Stimulated activated naive CD8-positive, alpha-beta T cell treated with anti-CD3 and anti-CD28 coated beads, Interleukin-15, Interleukin-2, amounts not matched to agents 100 U/mL and 50 U/mL, for 24 hours (primary cell): ENCODE measurements at places on chromosomes 2 and 18.

DNA sequence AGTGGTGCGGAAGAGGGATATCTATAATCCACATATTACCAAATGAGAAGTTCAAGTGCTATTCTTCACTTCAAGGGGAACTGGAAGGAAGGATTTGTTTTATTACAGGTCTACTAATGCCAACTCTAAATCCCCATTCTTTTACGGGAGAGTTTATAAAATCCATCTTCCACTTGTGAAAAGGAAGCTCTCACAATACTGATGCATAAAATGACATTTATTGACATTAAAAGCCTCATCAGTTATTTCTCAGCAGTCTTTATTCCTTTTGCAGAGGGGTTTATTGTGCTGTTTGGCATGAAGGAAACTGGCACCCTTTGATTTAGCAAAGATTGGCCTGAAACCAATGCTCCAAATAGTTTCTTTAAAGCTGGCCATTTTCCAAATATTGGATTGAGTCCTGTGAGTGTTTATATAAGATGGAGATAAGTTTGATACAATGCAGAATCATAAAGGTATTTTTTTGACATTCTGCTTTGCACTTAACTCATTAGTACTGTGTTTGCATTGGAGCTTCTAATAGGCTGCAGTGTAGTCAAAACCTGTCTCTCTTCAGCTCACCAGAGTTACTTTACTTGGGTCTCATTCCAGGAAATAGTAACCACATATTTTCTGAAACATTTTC lies 26.6 kb downstream of the LRP1B start:
- no peak for DNase-seq

GRCh38 chr2:38220164-38220563 lies 144.2 kb upstream of the CYP1B1 start:
- DNase-seq, result no peak

DNA sequence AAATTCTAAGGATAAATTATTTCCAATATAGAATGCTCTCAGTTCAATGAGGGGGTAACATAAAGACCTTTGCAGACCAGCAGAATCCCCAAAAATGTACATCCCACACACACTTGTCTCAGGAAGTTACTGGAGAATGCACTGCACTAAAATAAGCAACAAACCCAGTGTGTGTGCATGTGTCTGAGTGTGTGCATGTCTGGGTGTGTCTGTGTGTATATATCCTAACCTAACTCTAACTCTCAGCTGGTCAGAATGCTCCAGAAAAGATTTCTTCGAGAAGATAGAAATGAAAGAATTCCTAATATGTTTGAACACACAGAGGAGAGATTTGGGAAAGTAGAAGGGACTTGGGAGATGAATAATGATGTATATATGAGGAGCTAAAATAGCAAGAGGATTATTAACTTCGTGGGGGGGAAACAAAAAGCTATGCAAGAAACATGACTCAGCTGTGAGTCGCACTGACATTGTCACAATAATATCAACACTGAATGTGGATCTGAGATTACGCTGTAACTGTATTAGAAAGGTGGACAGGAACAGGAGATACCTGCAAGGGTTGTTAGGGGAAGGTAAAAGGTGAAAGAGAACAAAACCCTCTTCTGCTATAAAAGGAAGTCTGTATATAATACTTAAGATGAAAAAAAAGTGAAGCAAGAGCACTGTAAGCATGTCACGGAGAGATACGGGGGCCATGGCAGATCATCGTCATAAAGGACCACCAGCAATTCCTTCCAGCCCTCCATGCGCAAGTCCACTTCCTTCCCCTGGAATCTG lies 11.1 kb downstream of the COLEC12 start:
- no peak for DNase-seq

GRCh38 chr18:48428475-48429177 lies 19.4 kb upstream of the ZBTB7C start:
- DNase-seq, result no peak

DNA sequence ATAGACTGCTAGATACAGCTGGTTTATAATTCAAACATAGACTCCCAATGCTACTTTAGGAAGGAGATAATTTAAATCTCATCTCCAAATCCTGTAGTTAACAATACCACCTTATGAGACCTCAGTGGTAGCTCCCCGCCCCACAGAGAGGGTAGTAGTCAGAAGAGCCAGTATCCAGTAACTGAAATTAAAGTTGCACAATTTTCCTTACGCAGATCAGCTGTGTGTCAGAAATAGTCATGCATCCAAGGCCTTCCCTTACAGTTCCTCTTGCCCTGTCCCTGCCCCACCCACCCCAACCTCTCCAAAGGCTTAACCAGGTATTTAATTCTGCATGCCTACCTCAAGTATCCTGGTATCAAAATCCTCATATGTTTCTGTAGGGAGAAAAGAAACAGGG lies 15.5 kb downstream of the MRPS5 start:
- DNase-seq, result no peak

DNA sequence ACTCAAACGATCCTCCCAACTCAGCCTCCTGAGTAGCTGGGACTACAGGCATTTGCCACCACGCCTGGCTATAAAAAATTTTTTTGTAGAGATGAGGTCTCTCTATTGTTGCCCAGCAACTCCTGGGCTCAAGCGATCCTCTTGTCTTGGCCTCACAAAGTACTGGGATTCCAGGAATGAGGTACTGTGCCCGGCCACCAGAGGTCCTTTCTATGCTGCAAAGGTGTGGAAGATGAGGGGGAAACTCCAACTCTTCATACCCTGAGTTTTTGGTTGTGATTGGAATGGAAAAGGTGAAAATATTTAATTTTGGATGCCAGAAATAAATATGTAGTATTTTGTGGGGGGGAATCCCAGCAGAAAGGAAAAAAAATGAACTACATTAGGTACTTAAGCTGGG lies 36.0 kb downstream of the MRPL33 start:
- peak; percentile 19 for DNase-seq

- DNase-seq, result no peak
These were observed 14.9 kb downstream of the FBLN7 start for GRCh38 chr2:112153179-112153490.

- no peak for DNase-seq
These were observed 39.0 kb upstream of the LBH start for GRCh38 chr2:30192314-30192713.

DNA sequence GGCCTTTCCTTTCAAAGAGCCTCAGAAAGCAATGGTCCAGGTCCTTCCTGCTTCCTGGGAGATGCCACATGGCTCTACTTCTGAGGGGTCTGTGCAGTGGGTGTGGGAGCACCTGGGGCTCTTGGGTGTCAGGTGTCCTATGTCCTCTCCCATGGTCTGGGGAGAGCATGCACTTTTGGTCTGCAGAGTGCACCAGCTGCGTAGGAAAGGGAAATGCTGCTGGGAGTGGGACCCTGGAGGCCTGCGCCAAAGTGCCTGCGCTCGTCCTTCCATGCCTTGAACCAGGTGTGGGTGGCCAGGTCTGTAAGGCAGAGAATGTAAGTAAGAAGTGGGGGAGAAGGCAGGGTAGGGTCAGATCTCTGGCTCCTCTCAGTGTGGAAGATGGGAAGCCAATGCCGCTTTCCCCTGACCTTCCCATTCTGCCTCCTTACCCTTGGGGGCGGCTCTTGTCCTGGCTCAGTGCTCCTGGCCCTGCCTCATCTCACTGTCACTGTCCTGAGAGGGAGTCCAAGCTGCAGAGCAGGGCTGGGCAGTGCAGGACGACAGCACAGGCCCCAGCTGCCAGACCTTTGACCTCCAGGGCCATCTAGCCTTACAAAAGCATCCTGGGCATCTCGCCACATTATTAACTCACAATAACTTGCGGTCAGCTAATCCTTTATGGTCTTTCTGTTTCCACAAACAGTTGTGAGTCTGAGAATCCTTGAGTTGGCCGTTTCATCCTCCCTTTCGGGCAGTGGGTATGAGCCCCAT lies 6.6 kb upstream of the PROM2 start:
- DNase-seq, result no peak

GRCh38 chr18:80245781-80246444 lies 1.4 kb downstream of the PARD6G start:
- no peak for DNase-seq

- no peak for DNase-seq
These were observed 882.5 kb downstream of the SLC4A3 start for GRCh38 chr2:220509966-220510365.

- DNase-seq, result no peak
These were observed 40.4 kb upstream of the SMAD2 start for GRCh38 chr18:47970664-47971531.

- DNase-seq, result no peak
These were observed 54.9 kb upstream of the RBM44 start for GRCh38 chr2:237743561-237744269.

DNA sequence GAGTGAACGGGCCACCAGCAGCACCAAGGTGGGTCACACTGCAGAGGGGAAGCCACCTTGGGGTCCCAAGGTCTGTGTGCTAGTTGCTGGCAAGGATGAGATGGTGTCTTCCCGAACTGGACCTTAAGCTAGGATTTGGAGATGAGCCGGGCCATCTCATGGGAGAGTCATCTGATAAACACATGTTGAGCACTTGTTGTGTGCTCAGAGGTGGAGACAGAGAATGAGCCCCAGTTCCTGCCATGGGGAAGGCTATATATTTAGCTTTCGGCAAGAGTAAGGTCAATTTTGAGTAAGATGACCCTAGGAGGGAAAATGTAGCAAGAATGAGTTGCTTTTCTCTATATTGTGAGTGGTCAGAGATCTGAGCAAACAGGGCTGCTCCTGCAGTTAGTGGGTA lies 41.4 kb upstream of the RPL31 start:
- no peak for DNase-seq

DNA sequence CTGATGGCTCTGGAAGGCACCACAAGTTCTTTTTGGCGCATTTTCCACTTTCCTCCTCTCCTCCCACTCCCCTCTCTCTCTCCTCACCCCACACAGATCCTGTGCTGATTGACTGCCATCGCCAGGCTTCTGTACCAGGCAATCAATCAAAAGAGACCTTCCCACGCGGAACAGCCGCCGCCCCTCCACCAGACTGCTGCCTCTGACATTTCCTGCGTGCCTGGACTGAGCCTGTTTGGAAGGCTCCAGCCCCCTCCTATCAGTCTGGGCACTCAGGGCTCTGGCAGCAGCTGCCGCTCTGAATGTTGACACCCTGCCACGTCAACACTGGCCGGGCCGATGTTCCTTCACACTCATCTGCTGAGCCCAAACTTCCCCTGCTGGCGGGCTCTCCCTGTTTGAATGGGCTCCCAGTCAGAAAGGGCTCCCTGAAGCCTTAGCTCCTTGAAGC lies 467.7 kb downstream of the EPHA4 start:
- no peak for DNase-seq

- DNase-seq, result peak; percentile 39
These were observed 20.2 kb downstream of the IL18RAP start for GRCh38 chr2:102442967-102443828.

GRCh38 chr2:71385012-71385411 lies 53.4 kb downstream of the ZNF638 start:
- no peak for DNase-seq

DNA sequence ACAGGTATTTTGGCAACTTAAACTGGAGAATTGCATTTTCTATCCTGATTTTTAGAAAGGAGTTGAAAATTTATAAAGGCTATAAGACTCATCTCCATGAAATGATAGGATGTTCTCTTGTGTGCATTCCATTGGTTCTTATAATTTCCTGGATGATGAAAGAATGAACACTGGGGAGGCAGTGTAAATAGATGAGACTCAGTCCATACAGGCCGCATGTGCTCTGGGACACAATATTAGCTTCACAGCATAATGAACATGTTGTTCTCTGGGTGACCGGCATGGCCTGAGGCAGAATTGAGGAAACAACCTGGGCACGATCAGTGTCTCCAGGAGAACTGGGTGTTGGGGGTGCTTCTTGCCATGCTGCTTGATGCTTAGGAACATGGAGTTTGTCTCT lies 38.8 kb downstream of the AOX1 start:
- no peak for DNase-seq

GRCh38 chr2:15073664-15074063 lies 441.1 kb downstream of the LRATD1 start:
- DNase-seq, result no peak

- DNase-seq, result no peak
These were observed 205.3 kb upstream of the CDH20 start for GRCh38 chr18:61127714-61128467.

- no peak for DNase-seq
These were observed 12.2 kb upstream of the DNPEP start for GRCh38 chr2:219399716-219400478.

GRCh38 chr2:204715361-204715760 lies 170.1 kb downstream of the PARD3B start:
- no peak for DNase-seq

DNA sequence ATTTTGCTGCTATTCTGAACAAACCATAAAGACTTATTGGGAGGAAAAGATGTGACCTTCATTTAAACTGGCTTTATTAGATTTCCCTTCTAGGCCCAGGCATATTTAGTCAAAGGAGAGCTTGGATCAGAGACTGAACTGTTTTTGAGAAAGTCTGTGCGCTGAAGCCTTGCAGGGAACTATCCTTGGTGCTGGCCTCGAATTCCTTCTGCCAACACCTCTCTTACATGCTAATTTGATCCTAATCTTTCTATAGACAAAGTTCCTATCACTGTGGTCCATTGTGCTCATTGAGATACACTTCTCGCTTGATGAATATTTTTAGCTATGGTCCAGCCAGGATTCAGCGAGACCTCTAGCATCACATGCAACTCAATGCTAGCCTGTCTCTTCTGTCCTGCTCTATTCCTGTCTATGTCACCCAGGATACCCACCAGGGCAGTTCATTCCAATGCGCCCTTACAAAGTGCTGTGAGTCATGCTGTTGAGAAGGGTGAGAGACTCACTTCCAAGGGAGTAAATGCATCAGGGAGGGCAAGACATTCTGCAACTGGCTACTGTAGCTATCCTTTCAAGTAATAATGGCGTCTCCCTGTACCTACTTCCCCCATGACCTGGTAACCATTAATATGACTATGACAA lies 356.7 kb upstream of the LYPD1 start:
- DNase-seq, result no peak

DNA sequence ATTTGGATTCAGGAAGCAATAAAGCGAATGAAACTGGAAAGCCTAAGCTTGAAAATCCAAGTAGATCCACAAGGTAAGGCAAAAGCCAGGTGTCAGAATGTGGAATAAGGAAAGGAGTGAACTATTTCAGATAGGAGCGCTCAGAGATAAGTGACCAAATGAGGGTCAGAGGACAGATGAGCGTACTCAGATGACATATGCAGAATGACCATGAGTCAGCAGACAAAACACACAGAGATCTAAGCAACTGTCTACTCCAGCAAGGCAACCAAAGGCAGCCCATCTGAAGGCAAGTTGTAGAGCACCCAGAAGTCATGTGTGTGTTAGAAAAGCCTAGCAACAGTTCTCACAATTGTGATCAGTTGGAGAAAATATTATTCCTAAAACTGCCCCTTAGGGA lies 548.4 kb upstream of the FSHR start:
- no peak for DNase-seq

- DNase-seq, result no peak
These were observed 59.3 kb downstream of the KIF1A start for GRCh38 chr2:240760576-240761246.

DNA sequence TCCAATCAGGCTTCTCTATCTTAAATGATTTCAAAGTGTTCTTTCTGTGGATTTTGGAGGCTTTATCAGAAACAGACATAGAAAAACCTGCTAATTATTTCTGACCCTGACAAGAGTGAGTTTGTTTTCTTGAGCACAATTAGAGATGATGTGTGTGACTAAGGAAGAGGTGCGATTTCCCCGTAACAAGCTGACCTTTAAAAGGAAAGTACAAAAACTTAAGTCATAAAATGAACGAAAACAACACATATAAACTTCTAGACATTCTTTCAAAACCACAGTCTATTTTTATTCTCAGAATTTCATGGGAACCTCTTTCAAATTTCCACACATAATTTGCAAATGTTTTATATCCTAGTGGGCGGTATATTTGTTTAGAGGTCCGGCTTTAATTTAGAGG lies 604.8 kb downstream of the CPS1 start:
- no peak for DNase-seq

- DNase-seq, result no peak
These were observed 968.4 kb upstream of the NRXN1 start for GRCh38 chr2:52000151-52000855.
